Body of pancreas (tissue), 4 donors: ENCODE measurements at places on chromosomes 6 and 20. TPM values are rescaled to one million over a fixed set of nuclear protein-coding genes. Genes with fewer than 3 reads are reported as not detected.

The LY6G6D gene
- total RNA-seq, result not detected

The HMGCLL1 gene
- total RNA-seq, result 2.3 TPM

The MOCS1 gene
- total RNA-seq, result 21.1 TPM

The HFE gene
- total RNA-seq, result 2.0 TPM

The FRK gene
- total RNA-seq, result 7.9 TPM

- DNase-seq, result no peak
Measured at GRCh38 chr6:149127212-149127611, 190.3 kb upstream of the TAB2 start.

DNA sequence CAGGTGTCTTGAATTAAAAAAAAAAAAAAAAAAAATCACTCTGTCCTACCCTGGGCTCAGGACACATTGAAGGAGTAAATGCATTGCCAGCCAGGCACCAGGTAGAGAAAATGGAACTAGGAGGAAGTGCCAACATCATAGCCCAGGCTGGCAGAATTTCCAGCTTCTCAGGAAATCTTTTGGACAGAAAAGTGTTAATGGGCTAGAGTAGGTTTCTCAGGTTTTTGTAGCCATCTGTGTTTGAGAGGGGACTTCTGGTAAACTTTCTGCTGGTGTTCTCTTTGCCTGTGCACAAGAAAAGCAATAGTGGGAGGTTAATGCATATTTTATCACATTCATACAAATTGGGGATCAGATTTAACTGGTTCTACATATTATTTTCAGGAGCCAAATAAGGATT, 678.3 kb upstream of the NRSN1 start:
- no peak for DNase-seq

DNA sequence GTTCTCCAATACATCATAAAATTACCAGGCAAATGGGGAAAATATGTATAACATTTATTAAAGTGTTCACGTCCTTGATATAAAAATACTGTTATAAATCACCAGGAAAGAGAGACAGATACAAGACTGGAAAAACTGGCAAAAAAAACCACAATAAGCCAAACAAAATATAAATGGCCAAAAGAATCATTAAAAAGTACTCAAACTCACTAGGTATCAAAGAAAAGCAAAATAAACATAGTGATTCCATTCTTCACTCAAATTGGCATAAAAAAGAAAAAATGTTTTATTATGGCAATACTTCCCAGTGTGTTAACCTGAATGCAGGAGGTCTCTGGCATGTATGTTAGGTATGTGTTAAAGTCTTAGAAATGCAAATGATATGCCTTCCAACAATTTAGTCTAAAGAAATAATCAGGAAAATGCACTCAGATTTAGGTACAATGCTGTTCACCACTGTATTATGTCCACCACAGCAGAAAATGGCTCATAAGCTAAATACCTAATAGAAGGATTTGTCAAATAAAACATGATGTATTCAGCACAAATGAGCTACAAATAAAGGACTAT, 21.4 kb downstream of the SLC23A2 start:
- no peak for DNase-seq

DNA sequence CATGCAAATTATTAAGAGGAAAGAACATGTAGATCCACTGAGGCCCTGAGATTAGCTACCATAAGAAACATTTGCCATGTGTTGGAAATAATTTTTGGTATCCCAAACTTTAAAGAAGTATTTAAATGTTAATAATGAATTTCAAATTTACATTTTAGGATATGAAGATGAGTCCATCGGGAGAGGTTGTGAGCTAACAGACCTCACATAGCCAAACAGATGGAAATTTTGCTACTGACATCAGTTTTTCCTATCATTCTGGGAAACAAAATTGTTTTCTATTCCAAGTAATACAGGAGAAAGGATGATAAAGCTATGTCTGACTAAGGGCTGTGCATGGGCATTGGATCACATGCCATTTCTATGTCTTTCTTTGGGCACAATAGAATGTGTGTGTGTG, 809.6 kb downstream of the TENT5A start:
- no peak for DNase-seq

- no peak for DNase-seq
Measured at GRCh38 chr20:58523971-58524315, 8.7 kb upstream of the APCDD1L start.

DNA sequence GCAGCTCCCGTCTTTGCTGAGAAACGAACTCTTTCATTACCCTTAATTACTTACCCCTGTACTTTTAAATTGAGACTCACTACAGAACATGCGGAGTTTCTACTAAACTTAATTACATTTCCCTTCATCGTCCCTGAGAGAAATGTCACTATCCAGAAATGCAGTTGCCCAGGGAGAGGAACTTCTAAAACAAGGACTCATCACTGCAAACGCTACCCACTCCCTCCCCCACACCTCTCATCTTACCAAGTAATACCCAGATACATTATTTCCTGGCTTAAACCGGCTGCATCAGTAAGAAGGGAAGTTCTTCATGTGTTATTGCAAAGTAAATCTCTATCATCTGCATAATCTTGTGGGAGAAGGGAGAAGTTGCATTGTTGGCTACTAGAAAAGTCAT, 138.3 kb downstream of the IPCEF1 start:
- no peak for DNase-seq

DNA sequence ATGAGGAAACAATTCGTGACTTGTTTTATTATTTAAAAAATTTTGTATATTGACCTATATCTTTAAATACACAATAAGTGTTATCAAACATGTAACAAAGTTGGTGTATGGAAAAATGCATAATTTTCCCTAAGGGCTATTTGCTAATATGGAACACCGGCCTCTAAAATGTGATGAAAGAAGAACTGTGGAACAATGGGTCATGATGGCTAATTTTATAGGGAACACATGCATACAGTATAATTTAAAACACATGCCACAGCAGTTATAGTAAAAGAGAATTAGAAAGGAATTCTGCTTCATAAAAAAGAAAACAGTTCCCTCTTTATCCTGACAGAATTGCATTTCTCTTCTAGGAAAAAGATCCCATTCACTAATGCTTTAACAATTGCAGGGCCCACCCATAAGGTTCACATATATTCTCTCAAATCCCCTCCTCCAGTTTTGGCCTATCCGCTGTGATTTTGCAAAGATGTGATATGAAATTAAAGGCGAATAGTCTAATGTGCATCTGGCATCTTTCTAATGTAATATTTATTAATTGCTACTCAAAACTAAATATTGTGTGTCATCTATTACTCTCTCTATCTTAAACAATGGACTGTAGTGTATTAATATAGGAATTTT, 628.1 kb upstream of the CITED2 start:
- DNase-seq, result no peak

DNA sequence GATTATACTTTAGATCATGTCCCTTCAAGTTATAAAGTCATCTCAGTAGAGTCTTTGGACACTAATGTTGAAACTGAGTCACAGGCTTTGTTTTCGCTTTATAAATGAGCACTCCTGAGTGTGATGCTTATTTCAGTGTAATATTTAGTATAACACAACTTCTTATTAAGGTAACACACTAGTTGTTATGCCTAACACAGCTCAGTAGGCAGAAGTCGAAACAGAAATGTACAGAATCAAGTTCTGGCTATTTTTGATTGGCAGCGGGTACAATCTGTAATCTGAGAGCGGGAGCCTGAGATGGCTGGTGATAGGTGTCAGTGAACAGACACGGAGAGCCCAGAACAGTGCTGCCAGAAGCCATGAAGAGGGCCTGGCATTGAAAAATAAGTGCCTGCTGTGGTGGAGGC, 11.4 kb downstream of the HECA start:
- DNase-seq, result no peak

DNA sequence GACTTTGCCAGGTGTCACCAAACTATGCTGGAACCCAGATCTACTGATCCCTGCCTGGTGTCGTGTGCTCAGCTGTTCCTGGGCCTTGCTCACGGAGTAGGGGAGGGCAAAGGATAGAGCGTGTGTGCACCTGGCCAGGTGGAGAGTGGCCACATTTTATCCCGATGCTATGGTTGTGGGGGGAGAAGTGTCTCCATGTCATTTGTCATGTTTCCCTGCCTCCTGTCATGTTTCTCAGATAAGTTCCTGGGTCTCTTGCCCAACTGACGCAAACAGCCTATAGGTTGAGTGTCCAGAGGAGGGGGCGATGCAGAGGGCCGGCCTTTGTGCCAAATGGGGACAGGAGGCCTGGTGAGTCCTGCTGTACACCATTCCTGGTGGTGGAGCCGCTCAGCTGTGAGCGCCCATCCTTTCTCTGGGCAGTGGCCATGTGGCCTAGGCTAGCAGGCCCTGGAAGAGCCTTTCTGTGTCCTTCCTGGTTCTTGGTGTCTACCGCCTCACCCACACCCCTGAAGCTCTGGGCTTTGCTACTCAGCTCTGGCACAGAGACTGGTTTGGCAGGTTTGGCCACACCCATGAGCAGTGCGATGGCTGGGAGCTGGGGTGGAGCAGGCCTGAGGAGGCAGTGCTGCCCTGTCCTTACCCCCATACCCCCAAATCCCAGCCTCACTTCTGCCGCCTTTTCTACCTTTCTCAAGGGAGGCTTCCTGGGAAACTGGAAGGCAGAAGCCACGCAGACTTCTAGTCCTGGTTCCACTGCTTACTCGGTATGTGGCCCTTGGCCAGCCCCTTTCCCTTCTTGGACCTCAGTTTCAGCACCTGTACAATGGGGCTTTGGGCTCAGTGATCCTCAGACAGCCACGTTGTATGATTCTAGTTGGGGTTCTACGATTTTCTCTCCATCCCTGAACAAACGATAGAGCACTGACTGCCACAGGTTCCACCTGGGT, 32.3 kb upstream of the EPB41L1 start:
- peak; percentile 95 for DNase-seq

GRCh38 chr20:48621376-48622078, 206.3 kb downstream of the PREX1 start:
- no peak for DNase-seq

DNA sequence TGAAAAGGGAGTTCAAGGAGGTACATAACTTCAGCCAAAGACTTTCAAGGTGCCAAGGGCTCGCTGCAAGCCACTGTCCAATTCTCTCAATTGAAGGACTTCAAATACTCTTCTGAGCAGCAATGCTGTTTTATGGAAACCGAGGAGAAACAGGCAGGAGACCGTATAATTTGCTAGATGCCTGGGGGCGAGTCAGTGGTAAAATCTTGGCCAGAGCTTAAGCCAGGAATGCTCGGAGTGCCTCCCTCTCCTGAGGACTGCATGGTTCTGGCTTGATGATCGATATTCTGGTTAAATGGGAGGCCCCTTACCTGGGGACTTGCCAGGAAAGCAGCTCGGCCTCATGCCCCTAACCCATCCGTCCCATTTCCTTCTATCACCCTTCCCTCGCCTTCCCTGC, 35.8 kb upstream of the NOP56 start:
- DNase-seq, result no peak

DNA sequence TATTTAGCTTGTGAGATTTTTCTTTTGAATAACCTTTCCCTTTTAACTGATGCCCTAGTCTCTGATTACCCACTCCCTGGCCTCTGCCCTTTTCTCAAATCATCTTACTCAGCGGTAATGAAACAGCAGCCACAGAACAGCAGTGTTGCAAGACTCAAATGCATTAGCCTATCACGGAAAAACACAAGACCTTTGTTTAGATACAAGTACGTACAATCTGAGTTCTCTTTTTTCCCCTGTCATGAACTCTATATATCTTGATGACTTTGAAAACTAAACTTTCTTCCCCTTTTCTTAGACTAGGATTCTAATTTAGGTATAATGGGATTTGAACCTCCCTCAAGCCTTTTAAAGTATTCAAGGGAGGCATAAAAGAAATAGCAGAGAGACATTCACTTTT, 1034.9 kb downstream of the EYS start:
- DNase-seq, result peak; percentile 22

- no peak for DNase-seq
Measured at GRCh38 chr6:21949211-21949801, 347.5 kb downstream of the PRL start.

GRCh38 chr6:100891079-100891478, 9.9 kb upstream of the ASCC3 start:
- no peak for DNase-seq

GRCh38 chr20:48194583-48194982, 409.3 kb upstream of the SULF2 start:
- no peak for DNase-seq
